ENCODE measurements at places on chromosomes 3 and 15.
A peak's percentile ranks its signal among the peaks of the same experiment; 100 is the strongest.

DNA sequence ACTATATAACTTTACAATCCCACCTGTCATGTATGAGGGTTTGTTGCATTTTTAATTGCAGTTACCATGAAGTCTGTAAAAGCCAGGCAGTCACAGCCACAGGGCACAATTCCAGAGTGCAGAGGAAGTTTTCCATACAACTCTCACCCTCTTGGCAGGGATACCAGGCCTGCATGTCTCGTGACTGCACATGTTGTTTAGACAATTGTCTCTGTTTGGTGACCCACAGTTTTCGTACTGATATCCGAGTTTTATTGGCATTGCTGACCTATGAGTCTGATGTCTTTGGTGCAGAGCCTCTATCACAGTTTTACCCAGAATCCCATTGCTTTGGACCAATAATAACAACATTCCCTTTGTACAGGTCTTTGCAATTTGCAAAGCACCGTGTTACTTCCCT, 24.9 kb upstream of the MYZAP start:
- no peak overlapping the region for H3K27ac ChIP-seq
- H3K4me1 ChIP-seq: peaks cover 7% of the 10 kb centered on the region
- peaks cover 1% of the 10 kb centered on the region for H3K27me3 ChIP-seq

DNA sequence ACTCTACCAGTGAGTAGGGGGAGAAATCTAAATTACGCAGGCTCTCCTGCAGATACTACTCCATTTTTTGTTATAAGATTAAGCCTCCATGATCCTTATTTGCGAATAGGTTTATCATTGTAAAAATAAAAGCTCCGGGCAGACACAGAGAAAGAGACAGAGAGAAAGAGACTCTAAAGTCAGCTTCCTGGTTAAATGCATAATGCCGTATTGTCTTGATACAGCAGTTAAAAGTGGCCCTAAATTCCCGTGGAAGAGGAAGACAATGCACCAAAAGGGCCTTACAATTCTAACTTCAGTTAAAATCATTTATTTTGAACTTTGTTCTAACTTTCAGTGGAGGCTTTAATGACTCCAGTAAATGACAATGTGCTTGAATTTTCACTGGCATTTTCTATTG, 98.3 kb downstream of the SLC9A9 start:
- H3K36me3 ChIP-seq: no peaks in the 10 kb centered on the region
- H3K27ac ChIP-seq: no peak overlapping the region
- H3K4me1 ChIP-seq: no peaks in the 10 kb centered on the region
- DNase-seq: no peak
- H3K4me3 ChIP-seq: no peak overlapping the region

- peaks cover 3% of the 10 kb centered on the region for H3K4me1 ChIP-seq
- no peak overlapping the region for H3K27ac ChIP-seq
- no peaks in the 10 kb centered on the region for H3K27me3 ChIP-seq
- peaks cover 7% of the 10 kb centered on the region for H3K36me3 ChIP-seq
- no peak overlapping the region for H3K4me3 ChIP-seq
Measured at GRCh38 chr15:65724464-65725215, 67.5 kb downstream of the DENND4A start.

- peaks cover 34% of the 10 kb centered on the region for H3K4me1 ChIP-seq
- H3K4me3 ChIP-seq: no peak overlapping the region
- no peak for DNase-seq
- H3K27ac ChIP-seq: peak overlapping the region; percentile 36
- no peaks in the 10 kb centered on the region for H3K27me3 ChIP-seq
- peaks cover 6% of the 10 kb centered on the region for H3K36me3 ChIP-seq
Measured at GRCh38 chr15:58929891-58930416, 3.5 kb downstream of the SLTM start.

DNA sequence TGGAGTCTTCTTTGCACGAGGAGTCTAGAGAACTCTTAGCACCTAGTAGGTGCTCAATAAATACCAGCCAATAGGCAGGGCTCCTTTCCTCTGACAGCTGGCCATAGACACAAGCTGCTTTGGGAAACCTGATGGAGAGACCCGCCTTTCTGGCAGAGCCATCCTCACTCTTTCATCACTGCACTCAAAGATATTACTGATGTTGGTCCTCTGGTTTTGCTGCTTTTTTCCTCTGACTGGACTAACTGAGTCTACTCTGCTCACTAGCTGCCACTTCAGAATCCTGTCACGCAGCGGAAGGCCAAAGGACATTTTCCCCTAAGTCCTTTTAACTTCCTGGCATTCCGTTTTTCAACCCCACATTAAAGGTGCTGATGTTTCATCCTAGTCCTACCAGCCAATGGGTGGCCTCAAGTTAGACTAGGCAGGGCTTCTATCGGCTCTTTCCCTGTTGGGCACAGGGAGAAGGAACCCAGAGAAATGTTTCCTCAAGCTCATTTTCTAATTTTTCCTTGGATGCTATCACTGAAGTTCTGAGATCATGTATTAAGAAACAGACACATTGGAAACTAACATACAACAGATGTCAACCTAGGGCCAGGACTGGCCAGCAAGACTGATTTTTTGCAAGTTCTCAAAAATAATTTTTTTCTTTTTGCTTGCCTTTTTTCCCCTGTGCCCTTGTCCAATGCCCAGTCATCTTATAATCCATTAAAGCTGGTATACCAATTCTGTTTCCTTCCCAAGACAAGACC, 132.8 kb upstream of the ICE2 start:
- peaks cover 19% of the 10 kb centered on the region for H3K4me1 ChIP-seq
- peaks cover 26% of the 10 kb centered on the region for H3K27me3 ChIP-seq
- no peak overlapping the region for H3K27ac ChIP-seq
- H3K4me3 ChIP-seq: no peak overlapping the region

DNA sequence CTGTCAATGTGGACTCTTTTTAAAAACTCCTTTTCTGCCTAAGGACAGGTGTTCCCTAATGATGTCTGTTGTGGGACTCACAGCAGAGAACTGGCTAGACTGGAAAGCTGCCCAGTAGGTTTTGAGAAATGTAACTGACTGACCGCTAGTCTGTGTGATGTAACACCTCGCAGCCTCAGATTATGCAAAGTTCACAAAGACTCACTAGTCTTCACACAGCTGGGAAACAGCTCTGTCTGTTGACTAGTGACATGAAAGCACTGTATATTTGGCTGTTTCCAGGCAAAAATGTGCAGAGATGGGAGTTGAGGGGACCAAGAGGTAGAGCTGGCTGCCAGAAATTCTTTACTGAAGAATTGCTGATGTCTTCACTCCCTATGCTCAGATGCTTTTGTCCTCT, 10.3 kb downstream of the PDZRN3 start:
- peak overlapping the region; percentile 20 for H3K27ac ChIP-seq
- H3K4me3 ChIP-seq: no peak overlapping the region
- no peak for DNase-seq
- no peaks in the 10 kb centered on the region for H3K27me3 ChIP-seq

- no peak for DNase-seq
- H3K27me3 ChIP-seq: no peaks in the 10 kb centered on the region
- H3K27ac ChIP-seq: peak overlapping the region; percentile 68
Measured at GRCh38 chr15:49645277-49645676, 24.4 kb downstream of the DTWD1 start.

GRCh38 chr15:52680761-52681160, 1.6 kb upstream of the ATOSA start:
- H3K36me3 ChIP-seq: peaks cover 3% of the 10 kb centered on the region
- H3K27ac ChIP-seq: no peak overlapping the region
- DNase-seq: no peak
- H3K4me3 ChIP-seq: no peak overlapping the region
- peaks cover 4% of the 10 kb centered on the region for H3K27me3 ChIP-seq
- peaks cover 25% of the 10 kb centered on the region for H3K4me1 ChIP-seq

DNA sequence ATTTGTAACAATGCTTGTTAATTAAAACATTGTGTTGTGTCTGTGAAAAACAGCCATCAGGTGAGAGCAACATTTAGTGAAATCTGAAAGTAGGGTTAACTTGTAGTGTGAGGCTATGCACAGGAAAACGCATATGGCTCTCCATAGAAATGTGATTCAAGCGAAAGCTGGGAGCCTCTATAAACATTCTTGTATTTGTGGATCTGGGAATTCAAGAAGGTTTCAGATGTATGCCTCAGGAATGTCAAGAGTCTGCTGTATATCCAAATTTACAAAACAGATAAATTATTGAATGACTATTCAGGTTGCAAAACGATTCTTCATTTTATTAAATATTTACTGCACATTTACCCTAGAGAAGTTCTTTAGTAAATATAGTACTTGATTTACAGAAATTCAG, 166.0 kb downstream of the THSD4 start:
- H3K27me3 ChIP-seq: no peaks in the 10 kb centered on the region
- H3K36me3 ChIP-seq: no peaks in the 10 kb centered on the region
- no peak overlapping the region for H3K4me3 ChIP-seq
- DNase-seq: no peak

DNA sequence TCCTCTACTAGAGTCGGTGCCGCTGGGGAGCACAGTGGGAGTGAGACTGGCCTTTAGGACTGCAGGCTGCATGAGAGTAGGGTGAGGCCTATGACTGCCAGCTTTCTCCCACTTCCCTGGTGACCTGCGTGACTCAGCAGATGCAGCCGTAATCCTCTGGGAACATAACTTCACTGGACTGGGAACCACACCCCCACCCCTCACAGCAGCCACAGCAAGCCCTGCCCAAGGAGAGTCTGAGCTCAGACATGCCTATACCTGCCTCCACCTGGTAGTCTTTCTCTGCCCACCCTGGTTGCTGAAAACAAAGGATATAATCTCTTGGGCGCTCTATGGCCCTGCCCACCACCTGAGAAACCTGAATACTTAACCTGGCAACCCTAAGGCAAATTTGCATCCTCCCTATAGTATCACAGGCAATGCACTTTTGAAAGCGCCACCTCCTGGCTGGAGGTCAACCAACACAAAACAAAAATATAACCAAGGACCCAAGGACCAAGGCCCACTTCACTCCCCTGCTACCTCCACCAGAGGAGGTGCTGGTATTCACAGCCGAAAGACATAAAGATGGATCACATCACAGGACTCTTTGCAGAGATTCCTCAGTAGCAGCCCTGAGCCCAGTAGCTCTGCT, 308.9 kb downstream of the CTNNB1 start:
- H3K27ac ChIP-seq: peak overlapping the region; percentile 84
- peaks cover 17% of the 10 kb centered on the region for H3K36me3 ChIP-seq
- no peak overlapping the region for H3K4me3 ChIP-seq
- peaks cover 34% of the 10 kb centered on the region for H3K4me1 ChIP-seq
- H3K27me3 ChIP-seq: no peaks in the 10 kb centered on the region
- DNase-seq: no peak

DNA sequence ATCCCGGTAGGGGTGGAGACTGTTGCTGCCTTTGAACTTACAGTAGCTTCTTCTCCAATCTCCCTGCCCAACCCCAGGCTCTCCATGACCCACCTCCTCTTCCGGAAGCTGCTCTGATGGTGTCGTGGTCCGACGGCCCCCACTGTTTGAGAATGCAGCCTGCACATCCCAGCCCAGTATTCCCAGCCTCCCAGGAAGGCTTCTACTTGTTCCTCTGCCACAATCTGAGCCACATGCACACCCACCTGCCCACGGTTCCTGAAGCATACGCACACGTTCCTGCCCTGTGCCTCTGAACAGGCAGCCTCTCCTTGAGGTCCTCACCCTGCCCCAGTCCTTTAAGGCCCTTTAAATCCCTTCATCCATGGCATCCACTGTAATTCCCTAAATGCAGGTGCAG, 57.4 kb downstream of the ABTB1 start:
- H3K4me3 ChIP-seq: no peak overlapping the region
- peaks cover 44% of the 10 kb centered on the region for H3K4me1 ChIP-seq
- H3K27ac ChIP-seq: no peak overlapping the region
- no peak for DNase-seq
- no peaks in the 10 kb centered on the region for H3K27me3 ChIP-seq

DNA sequence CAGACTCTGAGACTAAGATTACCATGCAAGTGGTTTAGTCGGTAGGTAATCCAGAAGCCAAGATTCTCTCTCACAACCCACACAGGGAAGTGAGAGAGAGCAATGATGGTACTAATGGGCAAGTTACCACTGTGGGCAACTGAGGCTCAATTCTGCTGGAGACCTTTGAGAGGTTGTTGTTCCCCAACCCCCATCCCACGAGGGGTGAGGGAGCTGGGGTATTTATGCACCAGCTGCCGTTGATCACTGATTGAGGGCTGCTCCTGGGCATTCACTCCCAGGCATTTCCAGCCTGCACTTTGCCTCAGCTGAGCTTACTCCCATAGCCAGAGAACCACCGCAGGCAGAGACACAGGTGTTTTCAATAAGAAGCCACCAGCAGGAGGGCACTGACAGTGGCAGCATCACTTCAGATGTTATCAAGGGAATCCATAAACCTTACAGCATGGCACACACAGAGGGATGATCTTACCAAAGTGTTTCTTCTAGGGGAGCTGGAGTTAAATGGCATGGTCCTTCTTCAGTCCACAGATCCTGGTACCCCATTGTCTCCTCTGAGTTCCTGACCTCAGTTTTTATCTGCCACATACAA, 15.0 kb upstream of the CCDC174 start:
- H3K4me3 ChIP-seq: no peak overlapping the region
- no peak for DNase-seq
- no peak overlapping the region for H3K27ac ChIP-seq

GRCh38 chr15:81126892-81127291, 7.2 kb upstream of the CFAP161 start:
- no peaks in the 10 kb centered on the region for H3K4me1 ChIP-seq
- H3K36me3 ChIP-seq: peaks cover 6% of the 10 kb centered on the region
- DNase-seq: no peak
- H3K27ac ChIP-seq: no peak overlapping the region

DNA sequence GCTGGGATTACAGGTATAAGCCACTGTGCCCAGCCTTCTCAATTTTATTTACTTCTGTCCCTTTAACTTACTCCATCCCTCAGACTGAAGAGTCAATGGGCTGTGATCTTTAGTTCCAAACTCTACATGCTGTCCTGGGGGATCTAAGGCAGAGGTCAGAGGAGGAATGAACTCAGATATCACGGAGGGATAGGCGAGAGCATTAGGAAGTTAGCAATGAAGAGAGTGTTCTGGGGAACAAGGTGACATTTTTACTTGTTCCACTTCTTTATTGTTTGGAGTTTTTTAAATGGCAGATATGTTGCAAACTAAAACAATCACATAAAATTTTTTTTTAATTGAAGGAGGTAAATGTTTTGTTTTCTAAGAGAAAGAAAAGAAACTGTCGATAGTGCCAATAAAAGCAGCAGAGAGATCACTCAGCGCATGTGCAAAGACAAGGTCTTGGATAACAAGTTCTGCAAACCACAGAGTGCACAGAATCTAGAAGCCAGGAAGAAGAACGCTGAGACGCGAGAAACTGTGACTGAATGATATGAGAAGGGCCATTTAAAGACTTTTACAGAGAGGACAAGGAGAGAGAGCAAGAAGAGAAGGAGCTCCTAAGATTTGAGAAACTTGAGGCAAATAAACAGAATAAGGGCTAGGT, 10.8 kb upstream of the CA12 start:
- H3K36me3 ChIP-seq: no peaks in the 10 kb centered on the region
- no peaks in the 10 kb centered on the region for H3K27me3 ChIP-seq
- H3K4me1 ChIP-seq: peaks cover 12% of the 10 kb centered on the region
- H3K27ac ChIP-seq: no peak overlapping the region
- DNase-seq: no peak
- H3K4me3 ChIP-seq: no peak overlapping the region

All from chondrocyte (in vitro differentiated cells).